ENCODE measurements at places on chromosomes 12 and 14.

DNA sequence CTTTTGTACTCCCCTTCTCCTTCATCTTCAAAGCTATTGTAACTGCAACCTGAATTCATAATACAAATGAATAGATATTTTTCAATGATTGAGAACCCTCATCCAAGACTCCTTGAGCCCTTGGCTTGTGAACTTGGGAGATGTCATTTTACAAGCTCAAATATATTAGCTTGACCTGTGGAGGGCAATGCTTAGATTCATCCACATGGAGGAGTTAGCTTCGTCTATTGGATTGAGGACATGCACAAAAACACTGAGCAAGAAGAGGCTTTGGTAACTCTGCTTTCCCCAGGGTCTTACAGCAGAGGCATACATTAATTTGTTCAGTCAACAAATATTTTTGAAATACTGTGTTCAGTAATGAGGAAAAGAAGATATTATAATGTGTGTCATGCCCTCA lies 101.1 kb downstream of the OTOGL start:
- no peak for DNase-seq

DNA sequence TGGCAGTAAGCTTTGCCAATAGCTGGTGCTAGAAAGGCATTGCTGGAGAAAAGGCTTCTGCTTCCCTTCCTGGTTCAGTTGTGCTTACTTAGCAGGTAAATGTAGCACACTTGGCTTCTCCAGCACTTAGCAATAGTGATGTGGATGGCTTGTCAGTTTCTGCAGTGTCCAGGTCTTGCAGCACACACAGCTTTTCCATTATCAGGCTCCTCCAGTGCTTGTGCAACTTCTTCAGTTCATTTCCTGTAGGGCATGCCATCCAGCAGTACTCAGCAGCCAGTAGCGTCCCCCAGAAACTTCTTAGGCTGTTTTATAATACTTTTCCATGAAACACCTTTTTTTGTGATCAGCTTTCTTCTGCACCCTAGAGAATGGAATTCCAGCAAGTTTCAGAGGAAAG lies 154.6 kb downstream of the SLC6A15 start:
- peak; percentile 73 for DNase-seq

GRCh38 chr12:11545484-11546330 lies 103.8 kb upstream of the ETV6 start:
- no peak for DNase-seq

GRCh38 chr12:45327823-45328383 lies 112.0 kb downstream of the ANO6 start:
- peak; percentile 16 for DNase-seq

- DNase-seq: peak; percentile 30
These were observed 67.4 kb downstream of the ELK3 start for GRCh38 chr12:96261557-96261956.

- DNase-seq: no peak
These were observed 601 bp downstream of the MDGA2 start for GRCh38 chr14:47674543-47675465.

DNA sequence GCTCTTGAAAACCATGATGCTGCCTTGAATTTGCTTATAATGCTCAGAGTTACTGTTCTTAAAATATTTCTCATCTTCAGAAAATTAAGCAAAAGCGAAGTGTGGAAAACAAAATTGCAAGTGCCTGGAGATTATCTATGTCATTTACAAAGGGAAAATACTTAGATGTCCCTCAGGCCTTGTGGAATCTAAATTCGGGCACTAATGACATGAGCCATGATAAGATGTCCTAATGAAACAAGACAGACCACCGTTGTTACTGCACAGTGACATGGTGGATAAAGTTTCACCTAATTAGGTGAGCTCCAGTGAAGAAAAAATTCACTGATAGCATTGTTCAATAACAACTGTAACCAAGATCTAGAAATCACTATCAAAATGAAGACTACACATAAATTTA lies 30.4 kb downstream of the PPP1R13B start:
- DNase-seq: no peak

GRCh38 chr12:45721954-45722353 lies 7.6 kb upstream of the ARID2 start:
- DNase-seq: no peak

GRCh38 chr12:58310809-58311622 lies 369.6 kb downstream of the ATP23 start:
- DNase-seq: peak; percentile 96

DNA sequence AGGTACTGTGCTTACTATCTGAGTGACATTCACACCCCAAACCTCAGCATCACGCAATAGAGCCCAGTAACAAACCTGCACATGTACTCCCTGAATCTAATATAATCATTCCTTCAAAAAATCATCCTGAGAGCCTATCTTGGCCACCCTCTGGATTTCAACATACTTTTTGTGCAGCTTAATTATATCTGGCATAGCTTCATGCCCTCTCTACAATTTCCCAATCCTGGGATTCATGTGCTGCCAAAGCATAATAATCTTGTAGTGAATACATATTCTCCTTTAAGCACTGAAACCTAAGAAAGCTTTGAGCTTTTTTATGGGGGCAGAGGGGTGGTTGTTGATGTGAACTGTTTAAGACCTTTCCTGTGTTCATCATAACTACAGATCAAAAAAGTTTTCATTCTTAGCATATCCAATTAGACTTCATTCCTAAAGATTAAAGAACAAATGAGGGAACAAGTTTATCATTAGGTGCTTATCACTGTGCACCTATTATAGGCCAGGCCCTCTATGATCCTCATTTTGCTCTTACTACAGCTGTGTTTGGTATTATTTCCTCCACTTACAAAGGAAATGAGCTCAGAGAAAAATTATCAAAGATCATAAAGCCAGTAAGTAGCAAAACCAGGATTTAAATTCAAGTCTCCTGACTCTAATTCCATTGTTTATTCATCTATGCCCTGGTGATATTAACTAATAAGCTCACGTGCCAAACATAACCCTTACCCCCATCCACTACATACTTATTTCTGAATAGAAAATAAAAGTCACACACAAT lies 51.2 kb downstream of the SINHCAF start:
- DNase-seq: no peak

GRCh38 chr14:97390096-97390724 lies 593.0 kb downstream of the VRK1 start:
- DNase-seq: no peak

DNA sequence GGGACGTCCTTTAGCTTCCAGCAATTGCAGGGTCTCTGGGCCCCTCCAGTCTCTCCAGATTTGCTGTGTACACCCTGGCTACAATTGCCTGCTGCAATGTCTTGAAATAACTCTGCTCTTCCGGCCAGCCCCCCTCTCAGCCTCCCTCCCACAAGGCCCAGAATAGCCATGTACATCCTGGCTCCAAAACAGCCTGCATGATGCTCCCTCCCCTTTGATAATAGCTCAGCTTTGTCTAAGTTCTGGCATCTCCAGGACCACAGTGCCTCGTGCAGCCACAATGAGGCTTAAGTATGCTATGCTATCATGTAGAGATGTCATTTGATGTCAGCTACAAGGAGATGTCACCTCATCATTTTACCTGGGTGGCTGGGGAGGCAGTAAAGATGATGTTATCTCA lies 74.6 kb downstream of the SRRM4 start:
- DNase-seq: no peak

DNA sequence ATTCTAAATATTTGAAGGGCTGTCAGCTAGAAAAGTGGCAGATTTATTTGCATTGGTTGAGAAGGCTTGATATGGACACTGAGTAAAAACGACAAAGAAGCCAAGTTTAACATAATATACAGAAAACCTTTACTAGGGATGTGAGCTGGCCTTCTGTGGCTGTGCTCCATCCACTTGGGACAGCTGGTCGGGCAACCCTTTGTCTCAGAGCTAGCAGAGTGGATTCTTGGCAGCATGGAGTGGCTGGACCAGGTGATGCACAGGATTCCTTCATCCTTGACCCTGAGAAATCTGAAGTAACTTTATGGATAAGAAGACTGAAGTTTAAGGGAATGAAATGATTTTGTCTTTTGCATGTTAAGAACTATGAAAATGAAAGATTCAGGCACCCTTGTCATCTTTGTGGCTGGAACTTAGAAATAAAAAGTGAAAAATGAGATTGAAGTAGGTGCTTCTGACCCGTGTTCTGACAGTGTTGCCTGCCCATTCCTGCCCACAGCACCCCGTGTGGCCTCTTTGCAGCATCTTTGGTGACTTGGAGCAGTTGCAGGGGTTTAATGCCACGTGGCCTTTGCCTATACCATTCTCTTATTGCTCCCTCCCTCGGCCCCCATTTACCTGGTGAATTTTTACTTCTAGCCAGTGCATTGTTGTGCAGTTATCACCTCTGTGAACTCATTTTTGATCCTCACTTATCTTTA lies 32.6 kb downstream of the PELI2 start:
- no peak for DNase-seq

- DNase-seq: no peak
These were observed 6.8 kb upstream of the PHC1 start for GRCh38 chr12:8907513-8907912.

DNA sequence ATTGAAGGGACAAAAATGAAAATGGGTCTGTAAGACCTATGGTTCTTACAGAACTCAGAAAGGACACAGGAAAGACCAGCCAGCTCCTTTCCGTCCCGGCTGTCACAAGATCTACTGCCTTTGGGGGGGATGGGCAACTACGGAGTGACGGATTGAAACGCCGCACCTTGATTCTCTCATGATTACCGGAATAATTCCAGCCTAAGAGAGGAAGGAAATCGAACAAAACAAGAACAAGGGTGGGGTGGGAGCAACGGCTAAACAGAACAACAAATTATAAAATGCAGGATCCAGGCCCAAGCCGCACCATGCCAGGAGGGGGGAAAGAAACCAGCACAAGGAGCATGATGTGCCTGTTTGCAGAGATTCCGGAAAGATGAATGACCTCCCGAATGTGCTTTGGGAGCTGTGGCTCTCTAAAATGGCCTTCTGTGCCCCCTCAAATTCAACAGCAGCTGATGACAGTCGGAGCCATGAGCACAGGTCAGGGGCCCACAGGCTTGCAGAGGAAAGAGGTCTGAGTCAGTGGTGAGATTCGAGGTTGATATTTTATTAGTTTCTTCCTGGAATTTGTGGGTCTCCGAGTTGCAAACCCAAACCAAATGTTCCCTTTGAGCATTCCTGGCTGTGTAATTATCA lies 72.1 kb downstream of the SPRING1 start:
- DNase-seq: no peak

DNA sequence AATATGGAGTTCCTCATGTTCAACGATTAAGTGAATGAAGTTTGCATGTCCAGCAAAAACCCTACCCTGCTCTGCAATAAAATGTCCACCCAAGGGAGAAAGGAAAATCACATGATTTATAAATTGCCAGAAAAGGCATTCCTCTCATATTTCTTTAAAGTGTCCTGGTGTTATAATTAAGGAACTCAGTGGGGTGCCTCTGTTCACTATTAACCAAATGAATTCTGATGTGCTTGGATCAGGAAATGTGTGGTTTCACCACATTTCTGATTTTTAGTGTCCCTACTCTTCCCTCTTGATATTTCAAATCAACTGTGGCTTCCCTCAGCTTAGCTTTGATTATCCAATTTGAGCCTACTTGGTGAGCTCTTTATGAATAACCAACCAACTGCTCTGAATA lies 208.1 kb downstream of the PHLDA1 start:
- DNase-seq: no peak

DNA sequence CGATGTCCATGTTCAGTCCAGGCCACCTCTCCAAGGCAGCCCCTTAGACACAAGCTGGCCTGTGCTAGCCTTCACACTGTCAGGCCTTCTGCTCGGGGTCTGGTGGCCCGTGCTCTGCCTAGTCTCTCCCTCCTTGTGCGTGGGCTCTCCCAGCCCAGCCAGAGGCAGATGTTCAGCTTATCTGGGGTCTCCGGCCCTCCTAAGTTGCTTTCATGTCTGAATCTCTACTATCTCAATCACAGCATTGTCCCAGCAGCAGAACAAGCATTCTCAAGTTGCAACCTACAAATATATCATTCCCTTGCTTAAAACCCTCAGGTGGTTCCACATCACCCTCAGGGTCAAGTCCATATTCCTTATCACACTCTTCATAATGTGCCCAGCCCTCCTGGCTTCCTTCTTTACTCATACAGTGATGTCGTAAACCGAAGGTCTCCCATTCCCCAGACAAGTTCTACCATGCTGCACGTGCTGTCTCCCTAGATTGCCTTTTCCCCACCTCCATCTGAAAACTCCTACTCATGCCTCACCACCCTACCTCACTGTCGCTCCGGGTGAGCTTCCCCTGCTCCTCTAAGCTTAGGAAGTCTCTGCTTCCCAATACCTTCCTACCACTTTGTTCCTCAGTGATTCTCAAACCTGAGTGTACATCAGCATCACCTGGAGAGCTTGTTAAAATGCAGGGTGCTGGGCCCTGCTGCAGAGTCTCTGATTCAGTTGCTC lies 1.5 kb downstream of the KRT73 start:
- DNase-seq: no peak

DNA sequence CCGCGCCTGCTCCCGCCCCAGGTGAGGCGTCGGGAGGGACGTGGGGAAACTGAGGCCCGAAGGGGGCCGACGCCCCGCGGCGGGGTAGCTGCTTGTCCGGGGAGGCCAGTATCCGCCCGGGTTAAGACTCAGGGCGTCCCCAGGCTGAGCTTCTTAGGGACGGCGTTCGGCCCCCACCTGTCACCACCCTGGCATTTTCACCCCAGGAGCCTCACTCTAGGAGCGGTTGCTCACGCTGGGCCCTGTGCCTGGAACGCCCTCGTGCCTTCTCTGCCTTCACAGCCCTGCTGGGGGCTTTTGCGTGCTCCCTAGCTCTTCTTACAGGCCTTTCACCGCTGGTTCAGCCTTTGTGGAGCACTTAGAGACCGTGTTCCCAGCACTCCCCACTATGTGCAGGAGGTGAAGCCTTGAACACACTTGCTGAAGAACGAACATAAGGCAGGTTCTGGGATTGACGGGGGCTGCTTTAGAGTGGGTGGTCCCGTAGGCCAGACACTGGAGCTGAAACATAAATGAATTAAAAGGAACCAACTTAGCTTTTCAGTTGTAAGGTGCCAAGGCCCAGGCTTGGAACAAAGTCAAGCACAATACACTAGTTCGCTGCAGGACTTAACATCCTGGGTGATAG lies 601 bp downstream of the ZNF839 start:
- peak; percentile 45 for DNase-seq

- peak; percentile 88 for DNase-seq
These were observed at the start of gene ZBTB42 for GRCh38 chr14:104800771-104801519. Gene ZBTB42, plus strand, starts transcription at chr14:104801101. Its CDS starts 97 bp downstream, at chr14:104801198.

DNA sequence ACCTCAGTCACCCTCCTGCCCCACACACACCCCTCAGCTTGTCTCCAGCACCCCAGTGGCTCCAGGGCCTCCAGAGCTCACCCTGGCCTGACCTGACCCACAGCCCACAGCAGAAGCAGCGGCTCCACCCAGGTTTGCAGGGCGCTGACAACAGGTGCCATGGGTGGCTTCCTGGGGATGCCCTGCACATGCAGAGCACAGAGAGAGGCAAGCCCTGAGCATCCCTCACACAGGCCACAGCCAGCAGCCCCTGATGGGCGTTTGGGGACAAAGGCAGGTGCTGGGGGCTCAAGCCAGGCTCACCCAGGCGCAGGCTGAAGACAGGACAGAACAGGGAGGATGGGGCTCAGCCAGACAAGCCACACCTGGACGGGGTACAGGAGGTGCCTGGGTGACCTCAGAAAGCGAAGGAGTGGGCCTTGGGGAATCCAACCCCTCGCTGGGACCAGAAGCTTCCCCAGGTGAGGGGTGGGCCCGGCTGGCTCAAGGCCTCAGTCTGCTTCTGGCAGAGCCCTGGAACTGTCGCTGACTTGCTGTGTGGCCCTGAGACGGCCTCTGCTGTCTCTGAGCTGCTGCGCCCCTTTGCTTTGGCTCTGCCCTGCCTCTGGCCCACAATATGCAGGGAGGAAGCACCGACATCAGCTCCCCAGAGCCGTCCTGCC lies 10.6 kb downstream of the ARL6IP4 start:
- no peak for DNase-seq

Measured in epithelial cell of esophagus (primary cell).